NCI-H524 treated with DMSO at 0.1 percent for 48 hours (cell line): ENCODE measurements at places on chromosomes 5 and 9.

- DNase-seq: no peak
Measured at GRCh38 chr5:39213447-39214207, 5.7 kb downstream of the FYB1 start.

- no peak for DNase-seq
Measured at GRCh38 chr5:72857396-72857795, 40.9 kb downstream of the TNPO1 start.

GRCh38 chr9:120928015-120928482 lies 1.5 kb upstream of the TRAF1 start:
- DNase-seq: no peak

GRCh38 chr5:59104400-59105127 lies 521.7 kb downstream of the RAB3C start:
- DNase-seq: no peak

DNA sequence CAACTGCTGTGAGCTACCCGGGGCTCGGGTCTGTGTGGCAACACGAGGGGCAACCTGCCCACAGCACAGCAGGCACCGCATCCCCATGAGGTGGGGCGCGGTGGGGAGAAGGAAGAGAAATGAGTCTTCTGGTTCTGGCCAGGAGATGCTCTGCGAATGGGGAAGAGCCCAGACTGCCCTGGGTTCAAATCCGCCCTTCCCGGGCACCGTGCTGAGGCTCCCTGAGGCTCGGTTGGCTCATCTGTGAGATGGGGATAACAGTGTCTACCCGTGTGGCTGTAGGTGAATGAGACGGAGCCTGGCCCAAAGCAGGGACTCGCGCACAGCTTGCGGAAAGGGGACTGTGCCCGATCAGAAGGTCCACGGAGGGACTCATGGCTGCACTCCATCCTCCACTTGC lies 123.9 kb downstream of the VAV2 start:
- no peak for DNase-seq

DNA sequence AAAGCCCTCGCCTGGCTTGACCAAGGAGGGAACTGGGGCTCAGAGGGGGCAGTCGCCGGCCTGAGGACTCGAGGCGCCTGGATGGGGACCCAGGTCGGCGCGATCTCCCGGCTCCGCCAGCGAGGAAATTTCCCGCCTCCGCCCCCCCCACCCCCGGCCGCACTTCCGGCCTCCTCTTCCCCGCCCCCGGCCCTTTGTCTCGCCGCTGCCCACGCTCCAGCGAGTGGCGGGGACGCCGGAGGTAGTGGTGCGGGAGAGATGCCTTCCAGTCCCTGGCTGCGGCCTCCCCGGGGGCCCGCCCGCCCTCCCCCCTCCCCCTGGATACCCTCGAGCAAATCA lies 448 bp upstream of the GPRIN1 start:
- no peak for DNase-seq

GRCh38 chr9:84703793-84704192 lies 34.3 kb downstream of the NTRK2 start:
- no peak for DNase-seq

DNA sequence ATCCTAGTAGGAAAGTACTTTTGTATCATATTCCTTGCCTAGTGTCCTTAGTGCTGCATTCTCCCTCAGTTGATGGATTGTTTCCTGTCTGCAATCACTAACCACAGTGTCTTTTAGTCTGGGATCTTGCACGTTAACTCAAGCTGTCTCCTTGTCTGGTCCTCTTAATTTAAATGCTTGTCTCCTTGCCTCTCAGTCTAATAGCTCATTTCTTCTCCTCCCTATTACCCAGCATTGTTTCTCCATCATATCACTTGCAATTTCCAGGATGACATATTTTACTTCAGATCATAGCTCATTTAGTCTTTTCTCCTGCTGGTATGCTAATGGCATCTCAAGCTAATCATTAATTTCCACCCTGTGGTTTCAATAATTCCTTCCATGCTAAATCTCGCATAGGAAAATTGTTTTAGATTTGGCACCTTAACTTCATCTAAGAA lies 2052.0 kb upstream of the C9orf72 start:
- DNase-seq: no peak

GRCh38 chr9:134297083-134297410 lies 29.2 kb upstream of the RXRA start:
- DNase-seq: no peak

DNA sequence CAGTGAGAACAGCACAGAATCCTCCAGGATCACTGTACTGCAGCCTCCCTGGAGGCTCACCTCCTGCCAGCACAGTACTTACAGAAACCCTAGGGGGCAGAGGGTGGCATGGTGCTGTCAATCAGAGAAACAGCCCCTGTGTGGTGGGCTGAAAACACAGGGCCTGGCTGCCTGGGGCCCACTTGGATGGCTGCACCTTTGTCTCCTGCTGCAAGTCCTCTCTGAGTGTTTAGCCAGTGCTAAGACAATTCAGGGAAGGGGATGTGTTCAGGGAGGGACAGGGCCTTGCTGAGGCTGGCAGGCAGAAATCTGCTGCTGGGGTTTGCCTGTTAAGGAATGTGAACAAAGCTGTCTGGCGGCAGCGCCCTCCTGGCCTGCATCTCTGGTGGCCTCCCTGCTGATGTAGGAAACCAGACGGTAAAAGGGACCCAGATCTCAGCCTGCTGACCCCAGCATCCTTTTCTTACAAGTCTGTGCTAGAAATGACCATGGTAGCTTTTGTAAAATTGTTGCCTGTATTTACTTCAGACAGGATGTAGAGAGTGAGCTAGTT lies 39.5 kb downstream of the PRRC2B start:
- no peak for DNase-seq
